ENCODE measurements at places on chromosomes 11 and 22.

DNA sequence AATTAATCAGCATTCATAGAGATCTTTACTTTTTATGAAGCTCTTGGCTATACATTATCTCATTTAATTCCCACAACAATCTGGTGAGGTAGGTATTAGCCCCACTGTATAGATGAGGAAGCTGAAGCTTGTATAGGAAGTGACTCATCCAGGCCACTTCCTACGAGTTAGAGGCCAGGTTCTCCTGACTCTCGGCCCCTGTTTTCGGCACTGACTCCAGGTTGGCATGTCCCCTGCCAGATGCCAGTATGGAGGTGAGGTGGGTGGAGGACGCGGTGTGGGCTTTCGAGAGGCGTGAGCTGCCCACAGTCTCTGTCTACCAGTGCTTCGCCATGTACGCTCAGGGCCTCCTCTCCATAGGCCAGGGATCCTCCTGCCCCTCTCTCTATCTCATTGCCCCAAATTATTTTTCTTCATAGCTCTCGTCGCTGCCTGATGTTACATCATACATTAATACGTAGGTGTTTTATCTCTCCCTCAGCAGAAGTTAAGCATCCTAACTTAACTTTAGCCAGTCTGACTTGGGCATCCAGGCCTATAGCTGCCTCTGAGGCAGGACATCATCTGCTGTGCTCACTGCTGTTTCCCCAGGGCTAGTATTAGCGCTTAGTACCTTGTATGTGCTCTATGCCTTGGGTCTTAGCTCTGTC lies 9.0 kb downstream of the DGAT2 start:
- no peak for DNase-seq

DNA sequence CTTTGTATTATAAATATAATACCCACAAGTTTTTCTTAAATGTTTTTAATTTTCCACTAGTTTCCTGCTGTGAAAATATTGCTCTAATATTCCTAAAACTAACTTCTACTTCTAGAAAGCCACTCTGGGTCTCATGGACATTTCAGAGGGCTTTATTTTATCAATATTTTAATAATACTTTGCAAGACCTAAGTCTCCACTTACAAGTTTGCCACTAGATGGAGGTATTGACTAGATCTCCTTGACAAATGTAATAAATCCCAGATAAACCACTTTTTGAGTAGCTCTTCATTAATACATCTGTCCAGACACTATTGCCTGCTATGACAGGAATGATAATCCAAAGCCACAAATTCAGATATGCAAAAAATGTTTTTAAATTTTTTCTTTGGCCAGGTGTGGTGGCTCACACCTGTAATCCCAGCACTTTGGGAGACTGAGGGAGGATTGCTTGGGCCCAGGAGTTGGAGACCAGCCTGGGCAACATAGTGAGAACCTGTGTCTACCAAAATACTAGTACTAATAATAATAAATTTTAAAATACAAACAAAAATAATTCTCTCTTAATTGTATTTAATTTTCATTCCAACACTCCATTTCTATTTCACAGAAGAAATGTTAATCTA lies 3.5 kb upstream of the ACAT1 start:
- no peak for DNase-seq

DNA sequence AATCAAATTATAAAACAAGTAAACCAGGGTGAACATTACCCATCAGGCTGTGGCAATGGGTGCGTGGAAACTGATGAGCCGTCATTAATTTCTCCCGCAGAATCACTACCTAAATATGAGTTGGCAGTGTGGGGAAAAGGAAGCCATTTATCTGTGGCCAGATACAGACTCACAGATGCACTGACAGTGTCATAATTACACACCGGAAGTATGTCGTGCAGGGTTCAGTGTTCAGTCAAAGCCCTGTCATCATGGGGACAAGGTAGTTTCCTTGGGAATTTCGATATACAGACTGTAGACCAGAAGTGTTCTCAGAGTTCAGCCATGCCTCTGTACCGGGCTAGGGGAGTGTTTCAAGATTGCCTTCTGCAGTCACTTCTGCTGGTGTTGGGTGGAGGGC lies 119.2 kb upstream of the SEZ6L start:
- no peak for DNase-seq

GRCh38 chr22:47398491-47398890 lies 636.0 kb downstream of the TBC1D22A start:
- no peak for DNase-seq

GRCh38 chr22:28802595-28803123 lies 2.3 kb upstream of the XBP1 start:
- no peak for DNase-seq

GRCh38 chr11:106422583-106422982 lies 345.1 kb downstream of the AASDHPPT start:
- DNase-seq, result no peak

- DNase-seq, result no peak
These were observed 64.6 kb downstream of the RPL27A start for GRCh38 chr11:8747173-8747572.

DNA sequence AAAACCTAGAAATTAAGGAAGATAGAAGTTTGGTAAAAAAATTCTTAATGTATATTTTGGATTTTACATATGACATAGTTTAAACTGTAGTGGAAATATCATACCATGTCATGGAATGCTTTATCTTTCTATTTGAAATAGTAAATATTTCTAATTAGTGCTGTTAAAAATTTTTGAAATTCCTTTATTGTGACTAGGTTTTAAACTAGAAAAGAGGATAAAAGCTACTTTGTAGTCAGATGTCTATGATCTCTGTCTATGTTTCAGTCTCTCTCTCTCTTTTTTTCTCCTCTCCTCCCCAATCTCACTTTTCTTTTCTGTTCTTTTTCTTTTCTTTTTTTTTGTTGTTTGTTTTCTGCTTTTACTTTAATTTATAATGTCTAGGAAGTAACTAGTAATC lies 226.2 kb downstream of the TMEM135 start:
- no peak for DNase-seq

DNA sequence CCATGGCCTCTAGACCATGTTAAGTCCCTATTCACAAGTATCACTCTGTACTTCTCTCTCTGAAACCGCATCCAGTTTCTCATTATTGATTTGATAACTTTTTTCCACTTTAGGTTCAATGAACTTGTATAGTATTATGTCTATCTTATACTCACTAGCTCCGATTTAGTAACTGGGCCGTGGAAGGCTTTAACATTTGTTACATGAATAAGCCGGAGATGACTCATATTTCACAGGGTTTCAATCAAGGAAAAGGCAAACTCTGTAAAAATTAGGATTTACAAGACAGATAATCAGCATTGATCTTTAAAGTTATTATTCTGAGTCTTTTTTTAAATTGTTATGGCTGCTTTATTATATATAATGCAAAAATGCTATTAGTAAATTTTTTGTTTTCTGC lies 662.2 kb upstream of the CNTN5 start:
- DNase-seq, result no peak

DNA sequence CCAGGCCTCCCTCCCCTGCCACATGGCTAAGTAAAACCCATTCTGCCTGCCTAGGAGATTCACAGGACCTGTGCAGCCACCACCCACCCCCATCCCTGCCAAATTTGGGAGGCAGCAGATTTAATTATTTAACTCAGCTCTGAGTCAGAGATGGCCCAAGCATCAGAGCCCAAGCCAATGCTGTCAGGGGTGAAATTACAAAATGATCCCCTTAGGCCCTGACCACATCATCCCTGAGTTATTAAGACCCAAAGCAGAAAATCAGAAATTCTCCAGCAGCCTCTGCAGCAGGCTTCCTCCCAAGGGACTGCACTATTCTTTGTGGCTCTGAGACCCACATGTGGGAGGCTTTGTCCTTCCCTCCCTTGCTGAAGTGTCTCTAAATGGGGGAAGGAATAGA lies 52.8 kb upstream of the RRAS2 start:
- no peak for DNase-seq

DNA sequence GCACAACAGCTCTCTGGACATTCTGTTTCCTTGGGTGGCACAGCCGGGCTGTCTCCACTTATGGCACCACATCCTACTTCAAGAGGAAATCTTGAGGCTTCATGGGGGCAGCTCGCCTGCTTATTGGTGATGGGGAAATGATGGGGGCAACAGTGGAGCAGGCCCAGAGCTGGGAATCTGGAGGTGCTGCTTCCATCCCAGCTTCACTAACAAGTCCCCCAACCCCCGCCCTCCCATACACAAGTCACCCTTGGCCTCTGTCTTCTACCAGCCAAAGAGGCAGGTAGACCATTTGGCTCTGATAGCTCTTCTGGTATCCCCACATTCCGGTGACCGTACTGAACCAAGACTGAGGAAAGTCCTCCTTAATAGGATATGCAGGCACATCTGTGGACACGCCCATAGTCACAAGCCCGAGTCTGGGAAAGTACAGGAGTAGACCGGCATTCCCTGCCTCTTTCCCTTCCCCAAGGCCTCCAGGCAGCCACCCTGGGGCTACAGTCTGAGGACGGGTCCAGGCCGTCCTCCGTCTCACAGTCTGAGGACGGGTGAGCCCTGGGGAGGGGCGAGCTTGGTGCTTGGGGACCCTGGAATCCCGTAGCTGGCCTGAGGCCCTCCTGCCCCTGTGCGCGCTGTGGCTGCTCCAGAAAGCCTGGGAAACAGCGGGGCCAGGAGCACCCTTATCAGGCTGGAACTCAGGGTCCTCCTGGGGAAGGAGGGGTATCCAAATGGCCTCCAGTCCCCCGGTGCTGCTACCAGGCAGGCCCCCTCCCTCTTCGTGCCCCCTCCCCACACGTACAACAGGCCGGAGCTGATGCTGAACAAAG lies 145.6 kb downstream of the FEZ1 start:
- DNase-seq, result no peak

- no peak for DNase-seq
These were observed 32.0 kb downstream of the SLC1A2 start for GRCh38 chr11:35387111-35387982.

Measured in stimulated activated CD8-positive, alpha-beta memory T cell treated with anti-CD3 and anti-CD28 coated beads, Interleukin-15, amount 100 ng/mL, for 4 hours (primary cell).